Epithelial cell of esophagus (primary cell): ENCODE measurements at places on chromosomes 3 and 15.

DNA sequence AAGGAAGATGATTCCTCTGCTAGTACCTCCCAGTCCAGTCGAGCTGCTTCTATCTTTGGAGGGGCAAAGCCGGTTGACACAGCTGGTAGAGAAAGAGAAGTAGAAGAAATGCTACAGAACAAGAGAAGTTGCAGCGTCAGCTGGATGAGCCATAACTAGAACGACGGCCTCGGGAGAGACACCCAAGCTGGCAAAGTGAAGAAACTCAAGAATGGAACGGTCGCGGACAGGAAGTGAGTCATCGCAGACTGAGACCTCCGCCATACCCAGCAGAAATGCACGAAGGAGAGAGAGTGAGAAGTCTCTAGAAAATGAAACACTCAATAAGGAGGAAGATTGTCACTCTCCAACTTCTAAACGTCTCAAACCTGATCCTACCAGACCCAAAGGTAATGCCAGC is 19.0 kb upstream of the PARP14 start:
- no peak for DNase-seq

DNA sequence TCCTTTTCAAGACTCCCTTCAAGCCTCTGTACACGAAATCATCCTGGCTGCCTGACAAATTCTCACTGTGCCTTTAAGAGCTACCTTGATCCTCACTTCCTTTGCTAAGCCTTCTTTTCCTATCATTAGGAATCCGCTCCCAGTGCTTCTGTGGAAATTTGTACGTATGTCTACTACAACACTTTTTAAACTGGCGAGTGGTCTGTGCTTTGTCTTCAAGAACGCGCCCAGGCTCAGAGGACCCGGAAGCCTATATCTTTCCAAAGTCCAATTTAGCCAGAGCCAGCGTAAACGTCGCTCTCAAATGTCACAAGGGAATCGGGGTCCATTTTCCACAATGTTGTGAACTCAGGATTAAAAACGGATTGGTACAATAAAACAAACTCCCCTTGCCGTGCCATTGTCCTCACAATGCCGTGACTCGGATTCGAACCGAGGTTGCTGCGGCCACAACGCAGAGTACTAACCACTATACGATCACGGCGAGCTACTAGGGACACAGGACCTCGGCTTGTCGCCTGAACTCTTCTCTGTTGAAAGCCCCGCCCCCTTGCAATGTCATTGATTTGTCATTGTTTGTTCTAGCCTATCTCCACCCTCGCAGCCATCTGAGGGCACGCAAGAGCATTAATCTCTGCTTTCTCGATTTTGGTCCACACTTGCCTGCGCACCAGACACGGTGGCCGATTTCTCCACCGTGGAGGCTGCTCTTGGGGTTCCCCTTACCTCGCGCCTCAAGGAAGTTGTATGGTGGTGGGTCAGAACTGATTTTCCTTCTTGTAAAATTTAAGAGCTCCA is 12.4 kb upstream of the SHF start:
- peak; percentile 93 for DNase-seq

DNA sequence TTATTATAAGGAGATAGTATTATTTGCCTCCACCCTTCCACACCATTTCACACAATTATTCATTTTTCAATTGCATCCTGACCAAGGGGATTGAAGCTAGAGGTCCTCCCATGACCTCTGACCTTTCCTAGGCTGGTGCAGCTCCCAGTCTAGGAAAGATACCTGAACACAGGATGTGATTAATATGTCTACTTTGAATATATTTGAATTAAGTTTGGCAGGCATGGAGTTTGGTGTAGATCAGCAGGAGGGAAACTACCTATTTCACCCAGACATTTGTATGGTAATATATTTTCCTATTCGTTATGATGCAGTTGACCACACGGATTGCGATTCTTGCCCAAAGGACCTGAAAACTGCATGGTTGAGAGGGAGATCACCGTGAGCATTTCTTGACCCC is 596.3 kb downstream of the AGBL1 start:
- no peak for DNase-seq

DNA sequence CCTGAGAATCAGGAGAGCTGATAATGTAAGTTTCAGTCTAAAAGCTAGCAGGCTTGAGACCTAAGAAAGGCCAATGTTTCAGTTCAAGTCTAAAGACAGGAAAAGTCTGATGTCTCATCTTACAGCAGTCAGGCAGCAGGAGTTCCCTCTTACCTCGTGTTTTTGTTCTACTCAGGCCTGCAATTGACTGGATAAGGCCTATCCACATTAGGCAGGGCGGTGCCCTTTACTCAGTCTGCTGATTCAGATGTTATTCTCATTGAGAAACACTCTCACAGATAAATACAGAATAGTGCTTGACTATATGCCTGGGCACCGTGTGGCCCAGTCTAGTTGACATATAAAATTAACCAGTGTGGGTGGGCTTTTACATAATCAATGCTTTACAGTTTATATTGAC is 122.4 kb downstream of the NR1D2 start:
- DNase-seq = peak; percentile 83

GRCh38 chr3:136381051-136381450 is 130.9 kb downstream of the PCCB start:
- DNase-seq = no peak
